ENCODE measurements at places on chromosomes 7 and 10.

DNA sequence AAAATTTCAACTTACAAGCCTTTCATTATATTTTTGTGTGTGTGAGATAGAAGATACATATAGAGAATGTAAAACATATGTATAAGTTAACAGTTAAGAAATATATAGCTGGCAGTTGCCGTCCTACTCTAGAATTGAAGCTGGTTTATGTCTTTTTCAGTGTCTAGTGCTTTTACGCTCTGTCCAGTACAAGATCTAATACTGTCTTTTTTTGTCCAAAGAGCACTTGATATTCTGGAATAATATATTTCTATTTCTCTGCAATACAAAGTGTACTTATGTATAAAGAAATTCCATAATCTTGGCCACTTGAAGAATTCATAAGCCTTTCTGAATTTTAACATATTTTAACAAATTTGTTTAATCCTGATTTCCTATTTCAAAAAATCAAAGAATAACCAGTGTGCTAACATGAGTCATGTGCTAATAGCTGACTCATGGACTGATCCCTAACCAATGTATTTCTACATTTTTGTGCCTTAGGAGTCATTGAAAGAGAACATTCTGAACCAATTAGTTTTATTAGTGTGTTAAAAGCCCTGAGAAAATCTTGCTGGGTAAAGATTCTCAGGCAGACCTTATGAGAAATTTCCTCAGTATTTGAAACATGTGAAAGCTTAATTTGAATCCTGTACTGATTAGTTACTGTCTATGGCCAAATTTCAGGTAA lies 73.2 kb upstream of the CCAR1 start:
- no peak for DNase-seq

GRCh38 chr7:98213888-98214810 lies 2.9 kb downstream of the BHLHA15 start:
- no peak for DNase-seq

DNA sequence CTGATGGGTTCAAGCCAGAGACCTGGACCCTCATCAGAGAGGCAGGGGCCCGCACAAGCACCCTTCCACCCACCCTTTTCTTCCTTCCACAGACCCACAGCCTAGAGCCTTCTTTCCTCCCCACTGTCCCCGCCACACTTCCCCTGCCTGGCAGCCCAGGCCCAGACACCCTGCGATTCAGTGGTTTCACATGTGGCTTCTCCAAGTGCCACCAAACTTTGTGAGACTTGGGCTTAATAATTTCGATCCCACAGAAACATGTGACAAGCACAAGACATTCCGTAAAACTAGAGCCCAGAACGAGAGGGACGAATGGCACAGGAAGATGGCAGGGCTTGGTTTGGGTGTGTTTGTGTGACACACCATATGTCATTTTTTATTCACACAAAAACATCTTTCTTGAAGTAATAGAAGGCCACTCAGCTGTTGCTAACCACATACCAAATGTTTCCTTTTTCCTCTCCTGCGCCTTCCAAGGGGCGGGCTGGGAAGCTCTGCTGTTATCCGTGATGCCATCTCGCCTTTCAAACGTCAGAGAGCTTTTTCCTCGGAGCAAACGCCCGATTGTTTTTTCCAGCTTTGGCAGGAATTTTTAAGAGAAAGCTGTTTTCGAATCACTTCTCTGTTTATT lies 162.9 kb downstream of the GRK5 start:
- no peak for DNase-seq

- no peak for DNase-seq
These were observed 91.5 kb downstream of the SEMA3D start for GRCh38 chr7:85095366-85095765.

DNA sequence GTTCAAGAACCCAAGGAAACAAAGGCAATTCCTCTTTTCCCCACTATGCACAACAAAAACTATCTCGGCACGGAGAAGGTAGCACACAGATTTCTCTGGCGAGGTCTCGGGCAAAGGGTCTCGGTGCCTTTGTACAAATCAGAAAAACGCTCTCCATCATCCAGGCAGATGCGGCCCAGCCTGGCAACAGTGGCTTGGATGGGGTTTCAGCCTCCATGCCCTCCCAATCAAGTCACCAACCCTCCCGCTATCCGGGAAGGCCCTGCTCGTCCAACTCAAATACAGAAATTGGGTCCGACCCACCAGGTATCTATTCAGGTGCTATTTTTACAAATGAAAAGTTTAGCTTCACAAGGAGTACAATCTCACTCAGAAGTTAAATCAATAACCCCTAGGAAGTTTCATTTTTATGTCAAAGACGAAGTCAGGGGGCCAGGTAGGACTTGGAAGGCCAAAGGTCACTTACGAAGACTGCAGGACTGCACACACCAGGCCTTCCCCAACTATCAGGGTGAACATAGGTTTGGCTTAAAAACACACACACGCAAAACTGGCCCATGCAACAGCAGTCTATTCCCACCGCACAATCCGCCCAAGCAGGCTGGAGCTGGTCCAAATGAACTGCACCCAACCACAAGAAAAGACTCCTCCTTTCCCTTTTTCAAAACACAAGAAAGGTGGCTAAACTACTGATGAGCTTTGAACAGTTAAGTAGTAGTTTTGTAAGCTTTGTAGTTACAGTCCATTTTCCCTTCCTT lies 43.0 kb downstream of the GNA12 start:
- DNase-seq = no peak

- DNase-seq = no peak
These were observed 69.9 kb upstream of the PARD3 start for GRCh38 chr10:34885011-34885410.

DNA sequence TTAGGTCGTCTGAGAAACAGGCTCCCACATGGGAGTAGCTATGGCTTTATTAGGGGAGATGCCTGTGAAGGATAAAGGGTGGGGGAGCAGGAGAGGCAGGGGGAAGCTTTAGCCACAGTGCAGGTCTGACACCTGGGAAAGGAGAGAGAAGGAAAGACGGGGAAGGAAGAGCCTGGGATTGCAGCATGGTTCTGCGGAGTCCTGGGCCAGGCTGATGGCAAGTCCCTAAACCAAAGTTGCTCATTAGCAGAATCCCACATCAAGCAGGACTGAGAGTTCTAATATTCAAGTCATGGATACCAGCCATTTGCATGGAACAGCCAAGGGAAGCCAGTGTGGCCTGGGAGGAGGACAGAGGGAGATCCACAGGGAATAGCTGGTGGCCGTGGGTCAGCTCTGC lies 414.8 kb downstream of the RPS24 start:
- DNase-seq = no peak
